Hematopoietic multipotent progenitor cell treated with erythropoietin and hydrocortisone succinate and interleukin-3 and kit ligand, for 8 days (in vitro differentiated cells): ENCODE measurements at places on chromosomes 4 and X.
A peak's percentile ranks its signal among the peaks of the same experiment; 100 is the strongest.

GRCh38 chrX:118545510-118545909 lies 49.9 kb downstream of the DOCK11 start:
- DNase-seq, result no peak

- DNase-seq, result peak; percentile 29
These were observed 23.6 kb upstream of the CBR4 start for GRCh38 chr4:169033660-169034059.

GRCh38 chr4:41853973-41854372 lies 81.3 kb upstream of the TMEM33 start:
- no peak for DNase-seq

DNA sequence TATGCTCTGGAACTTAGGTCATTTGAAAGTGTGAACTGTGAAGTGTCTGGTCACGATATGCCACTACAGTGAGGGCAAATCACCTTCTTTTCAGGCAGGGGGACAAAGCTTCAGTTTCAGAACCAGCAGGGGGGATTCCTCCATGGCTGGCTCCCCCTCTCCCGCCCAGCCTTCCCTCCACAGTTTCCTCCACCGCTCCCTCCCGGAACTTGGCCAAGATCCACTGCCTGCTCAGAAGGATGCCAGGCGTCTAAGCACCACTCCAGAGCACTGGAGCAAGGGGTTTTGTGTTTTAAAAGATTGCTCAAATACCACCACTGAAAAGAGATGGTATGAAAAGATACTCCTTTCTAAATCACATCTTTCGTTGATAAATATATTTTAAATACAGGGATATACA lies 126.9 kb downstream of the ELOVL6 start:
- DNase-seq, result no peak

DNA sequence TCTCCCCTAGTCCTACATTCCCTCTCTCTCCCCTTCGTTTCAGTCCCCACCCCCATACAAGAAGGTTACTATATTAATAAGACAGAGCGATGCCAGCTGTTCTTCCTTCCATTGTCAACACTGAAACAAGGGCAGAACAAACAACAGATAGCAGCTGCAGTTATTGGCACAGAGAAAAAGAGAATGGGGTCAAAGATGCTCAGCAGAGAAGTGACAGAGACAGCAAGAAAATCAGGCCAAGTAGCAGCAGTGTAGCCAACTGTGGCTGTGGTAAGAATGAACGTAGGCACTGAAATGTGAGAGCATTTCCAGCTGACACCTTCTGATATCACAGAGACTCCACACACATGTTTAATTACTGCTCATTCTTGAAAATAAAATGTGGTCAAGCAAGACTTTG lies 641.8 kb downstream of the FSTL5 start:
- DNase-seq, result no peak

- no peak for DNase-seq
These were observed 357.5 kb upstream of the SMIM31 start for GRCh38 chr4:164396439-164396838.
